ENCODE measurements at places on chromosomes 1 and 21.

- no peak for DNase-seq
Observed at GRCh38 chr21:39726133-39726532, 18.9 kb upstream of the IGSF5 start.

DNA sequence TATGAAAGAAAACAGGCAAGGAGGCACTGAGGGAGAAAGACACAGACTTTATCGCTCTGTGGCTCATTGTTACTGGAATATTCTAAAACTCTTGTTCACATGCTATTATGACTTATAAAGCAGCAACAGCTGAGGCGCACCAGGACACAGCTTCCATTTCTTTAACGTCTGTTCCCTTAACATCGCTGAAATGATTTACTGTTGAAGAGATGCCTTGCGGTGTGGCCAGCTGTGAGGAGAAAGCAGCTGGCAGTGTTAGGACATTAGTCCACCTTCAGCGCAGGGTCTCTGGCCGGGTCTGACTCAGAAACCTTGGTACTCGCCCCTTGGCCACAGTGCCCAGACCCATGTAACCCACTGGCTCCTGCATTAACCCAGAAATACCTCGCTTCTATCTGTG is 3.1 kb upstream of the PER3 start:
- no peak for DNase-seq

DNA sequence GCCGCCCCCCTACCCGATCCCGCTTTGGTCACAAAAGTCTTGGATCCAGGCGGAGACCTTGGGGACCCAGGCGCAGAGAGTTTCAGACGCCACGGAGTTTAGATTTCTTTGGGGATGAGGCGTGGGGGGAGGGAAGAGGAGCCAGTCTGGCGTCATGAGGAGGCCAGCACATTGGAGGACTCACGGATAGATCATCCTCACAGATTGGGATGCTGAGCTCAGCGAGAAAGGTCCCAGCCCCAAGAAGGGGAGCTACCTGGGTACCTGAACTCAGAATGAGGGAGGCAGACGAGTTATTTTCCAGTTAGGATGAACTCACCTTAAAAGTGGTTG is 393 bp downstream of the ELAPOR1 start:
- no peak for DNase-seq

DNA sequence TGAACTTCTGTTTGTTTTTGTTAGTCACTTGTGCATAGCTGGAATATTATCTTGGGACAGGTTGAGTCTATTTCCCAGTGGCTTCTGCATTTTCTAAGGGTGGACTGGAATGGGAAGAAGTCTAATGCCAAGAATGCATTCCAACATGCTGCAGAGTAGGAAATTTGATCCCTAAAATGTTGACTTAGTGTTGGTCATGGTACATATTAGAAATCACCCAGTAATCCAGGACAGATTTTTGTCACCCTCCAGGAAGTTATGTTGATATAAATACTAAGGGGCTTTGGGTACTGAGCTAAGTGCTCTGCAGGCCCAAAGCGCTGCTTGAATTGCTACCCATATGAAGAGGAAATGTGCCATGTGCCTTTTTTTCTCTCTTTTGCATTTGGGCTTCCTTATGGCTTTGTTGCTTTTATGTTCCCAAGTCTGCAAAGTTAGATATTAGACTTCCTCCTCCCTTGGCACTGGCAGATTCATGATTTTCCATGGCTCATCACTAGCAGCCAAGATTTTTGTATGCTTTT is 10.0 kb downstream of the ARID1A start:
- no peak for DNase-seq

- DNase-seq: no peak
Observed at GRCh38 chr1:116403496-116404136, 30.6 kb downstream of the ATP1A1 start.

GRCh38 chr1:24942789-24943188 is 12.7 kb upstream of the RUNX3 start:
- no peak for DNase-seq

DNA sequence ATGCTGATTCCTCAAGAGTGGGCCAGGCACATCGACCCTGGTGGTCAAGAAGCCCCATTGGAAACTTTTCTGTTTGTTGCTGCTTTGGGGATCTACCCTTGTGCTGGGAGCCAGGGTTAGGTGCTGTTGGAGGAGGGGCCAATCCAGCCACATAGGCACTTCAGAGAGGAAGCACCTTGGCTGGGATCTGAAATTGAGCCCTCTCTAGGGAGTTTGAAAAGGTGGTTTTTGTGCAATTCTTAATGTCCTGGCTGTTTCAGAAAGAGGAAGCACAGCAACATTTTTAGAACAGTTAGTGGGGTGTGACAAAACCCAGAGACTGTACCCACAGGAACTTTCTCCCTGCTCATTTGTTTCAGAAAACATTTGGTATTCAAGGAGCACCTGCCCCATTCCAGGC is 17.2 kb upstream of the BEND5 start:
- DNase-seq: no peak

GRCh38 chr1:61818992-61819391 is 76.7 kb downstream of the PATJ start:
- DNase-seq: no peak

DNA sequence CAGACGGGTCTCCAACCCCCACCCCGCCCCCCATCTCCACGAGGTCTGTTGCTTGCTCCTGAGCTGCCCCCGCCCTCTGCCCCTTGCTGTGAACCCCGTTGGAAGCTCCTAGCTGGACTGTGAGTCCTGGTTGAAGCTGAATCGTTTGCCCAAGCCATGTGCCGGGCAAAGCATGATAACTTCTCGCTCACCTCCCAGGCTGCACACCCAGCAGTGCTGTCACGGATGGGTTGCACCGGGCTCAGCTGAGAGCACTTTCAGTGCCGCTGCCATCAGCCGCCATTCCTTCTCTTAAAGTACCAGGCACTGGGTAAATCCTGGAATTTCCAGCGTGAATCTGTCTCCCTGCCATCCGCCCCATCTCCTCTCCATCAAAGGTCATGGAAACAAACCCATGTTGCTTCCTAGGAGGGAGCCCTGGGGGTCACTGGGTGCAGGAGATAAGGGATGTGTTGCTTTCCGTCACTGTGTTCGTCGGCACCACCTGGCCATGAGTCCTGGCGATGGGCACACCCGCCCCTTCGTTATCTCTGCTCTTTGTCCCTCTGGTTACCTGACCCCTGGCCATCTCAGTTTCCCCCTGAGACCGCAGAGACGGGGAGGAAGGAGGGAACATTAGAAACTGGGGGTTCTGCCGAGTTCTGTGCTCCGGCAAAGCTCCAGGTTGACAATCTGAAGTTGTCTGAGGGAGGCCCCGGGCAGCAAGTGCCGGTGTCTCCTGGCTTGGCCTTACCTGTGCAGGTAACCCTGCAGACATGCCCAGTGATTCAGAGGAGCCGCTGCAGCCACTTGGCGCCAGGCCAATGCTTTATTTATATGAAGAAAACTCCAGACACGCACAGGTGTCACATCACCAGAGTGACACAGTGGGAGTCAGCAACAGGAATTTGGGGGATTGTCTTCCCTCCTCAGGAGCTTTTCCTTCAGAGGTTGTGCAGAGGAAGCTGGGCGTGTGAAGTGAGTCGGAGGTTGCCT is 2.7 kb downstream of the PDE9A start:
- no peak for DNase-seq

DNA sequence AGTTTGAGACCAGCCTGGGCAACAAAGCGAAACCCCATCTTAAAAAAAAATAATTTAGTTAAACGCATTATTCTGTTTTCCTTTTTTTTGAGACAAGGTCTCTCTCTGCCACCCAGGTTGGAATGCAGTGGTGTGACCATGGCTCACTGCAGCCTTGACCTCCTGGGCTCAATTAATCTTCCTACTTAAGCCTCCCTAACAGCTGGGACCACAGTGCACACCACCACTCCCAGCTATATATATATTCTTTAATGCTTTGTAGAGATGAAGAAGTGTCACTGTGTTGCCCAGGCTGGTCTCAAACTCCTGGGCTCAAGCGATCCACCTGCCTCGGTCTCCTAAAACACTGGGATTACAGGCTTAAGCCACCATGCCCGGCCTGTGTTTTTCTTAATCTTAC is 7.7 kb upstream of the KLF17 start:
- DNase-seq: no peak

DNA sequence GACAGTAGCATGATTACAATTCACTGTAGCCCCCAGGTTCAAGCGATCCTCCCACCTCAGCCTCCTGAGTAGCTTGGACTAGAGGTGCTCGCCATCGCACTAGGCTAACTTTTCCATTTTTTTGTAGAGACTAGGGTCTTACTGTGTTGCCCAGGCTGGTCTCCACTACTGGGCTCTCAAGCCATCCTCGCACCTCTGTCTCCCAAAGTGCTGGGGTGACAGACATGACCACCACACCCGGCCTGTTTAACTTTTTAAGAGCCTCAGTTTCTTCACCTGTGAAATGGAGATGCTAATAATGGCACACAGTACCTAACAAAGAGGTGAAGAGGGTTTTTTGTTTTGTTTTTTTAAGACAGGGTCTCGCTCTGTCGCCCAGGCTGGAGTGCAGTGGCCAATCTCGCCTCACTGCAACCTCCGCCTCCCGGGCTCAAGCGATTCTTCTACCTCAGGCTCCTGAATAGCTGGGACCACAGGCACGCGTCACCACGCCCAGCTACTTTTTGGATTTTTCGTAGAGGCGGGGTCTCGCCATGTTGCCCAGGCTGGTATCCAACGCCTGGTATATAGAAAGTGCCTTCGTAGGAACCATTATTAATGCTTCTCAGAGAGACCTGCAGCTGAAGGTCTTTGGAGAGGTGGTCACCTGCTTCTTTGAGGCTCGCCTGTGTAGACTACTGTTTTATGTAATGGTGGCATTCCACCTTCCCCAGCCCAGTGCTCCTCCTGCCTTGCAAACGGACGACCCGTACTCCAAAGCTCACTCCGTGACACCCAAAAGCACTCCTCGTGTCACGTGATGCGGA is 567 bp downstream of the PMVK start:
- DNase-seq: no peak

DNA sequence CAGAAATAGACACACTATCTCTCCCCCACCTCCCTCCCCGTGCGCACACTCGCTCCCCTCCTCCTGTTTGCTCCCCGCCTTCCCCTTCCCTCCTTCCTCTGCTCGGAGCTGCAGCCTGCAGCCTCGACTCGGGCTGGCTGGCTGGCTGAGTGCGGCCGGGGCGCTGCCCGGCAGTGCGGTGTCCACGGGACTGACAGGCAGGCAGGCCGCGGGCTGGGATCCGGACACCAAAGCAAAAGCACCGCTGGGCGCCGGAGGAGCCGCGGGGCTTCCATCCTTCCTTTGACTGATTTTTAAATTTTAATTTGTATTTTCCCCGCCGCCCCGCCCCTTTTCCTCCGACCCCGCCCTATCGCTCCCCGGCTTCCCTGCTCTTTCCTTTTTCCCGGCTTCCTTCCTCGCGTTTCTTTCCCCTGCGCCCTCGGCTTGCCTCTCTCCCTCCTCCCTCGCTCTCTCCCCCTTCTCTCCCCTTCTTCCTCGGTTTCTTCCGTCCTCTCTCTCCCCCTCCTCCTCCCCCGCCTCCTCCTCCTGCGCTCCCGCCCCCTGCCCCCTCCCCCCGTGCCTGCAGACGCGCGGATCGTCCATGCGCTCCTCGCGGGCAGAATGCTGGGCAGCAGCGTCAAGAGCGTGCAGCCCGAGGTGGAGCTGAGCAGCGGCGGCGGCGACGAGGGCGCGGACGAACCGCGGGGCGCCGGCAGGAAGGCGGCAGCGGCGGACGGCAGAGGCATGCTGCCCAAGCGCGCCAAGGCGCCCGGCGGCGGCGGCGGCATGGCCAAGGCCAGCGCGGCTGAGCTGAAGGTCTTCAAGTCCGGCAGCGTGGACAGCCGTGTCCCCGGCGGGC is 109.4 kb downstream of the NAV1 start:
- no peak for DNase-seq

- no peak for DNase-seq
Observed at GRCh38 chr1:178023181-178023618, 53.3 kb upstream of the SEC16B start.

- DNase-seq: no peak
Observed at GRCh38 chr1:106780066-106780465, 276.4 kb upstream of the PRMT6 start.

- DNase-seq: no peak
Observed at GRCh38 chr1:237012788-237013383, 8.6 kb upstream of the MT1HL1 start.

DNA sequence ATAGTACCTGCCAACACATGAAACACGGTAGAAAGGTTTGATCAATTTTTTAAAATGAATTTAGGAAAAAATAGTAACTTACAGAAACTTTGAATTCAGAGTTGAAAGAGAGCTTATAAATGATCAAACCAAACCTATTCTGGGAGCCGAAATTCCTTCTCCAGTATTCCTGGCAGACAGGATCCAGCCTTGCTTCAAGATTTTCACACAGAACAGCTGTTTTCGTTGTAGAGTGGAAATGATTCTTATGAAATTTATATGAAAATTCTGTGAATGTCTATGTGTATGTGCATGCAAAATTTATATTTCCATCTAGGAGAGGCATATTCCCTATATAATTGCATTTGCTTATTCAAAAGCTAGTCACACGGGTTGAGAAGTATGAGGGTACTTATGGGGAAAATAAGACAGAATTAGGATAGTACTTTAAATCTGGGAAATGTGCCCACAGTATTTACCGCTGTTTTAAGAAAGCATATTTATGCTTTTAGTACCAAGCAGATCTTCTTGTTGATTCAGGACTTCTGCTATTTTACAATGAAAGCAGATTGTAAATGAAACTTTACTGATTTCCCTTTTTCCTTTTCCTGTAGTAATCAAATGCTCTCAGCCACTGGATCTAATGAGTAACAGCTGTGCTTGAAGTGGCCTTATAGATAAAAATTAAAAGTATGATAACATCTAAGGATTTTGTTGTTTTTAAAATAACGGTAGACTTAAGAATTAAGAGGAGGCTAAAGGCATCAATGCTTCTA is 30.4 kb downstream of the PRRX1 start:
- no peak for DNase-seq

DNA sequence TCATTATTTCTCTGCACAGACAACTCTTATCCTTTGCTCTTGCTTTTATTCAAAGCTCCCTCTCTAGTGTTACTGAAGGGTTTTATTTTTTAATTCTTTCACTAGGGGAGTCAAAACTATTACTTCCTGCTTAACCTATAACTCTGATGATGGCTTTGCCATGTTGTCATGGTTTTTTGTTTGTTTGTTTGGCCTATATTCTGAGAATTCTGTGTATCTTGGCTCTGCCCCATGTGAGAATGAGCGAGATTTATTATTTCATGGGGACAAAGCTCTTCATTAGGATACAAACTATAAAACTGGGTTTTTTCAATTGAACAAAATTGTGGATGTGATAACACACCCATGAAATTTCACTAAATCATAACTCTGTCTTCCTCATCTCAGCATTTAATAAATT is 190.5 kb upstream of the C1orf105 start:
- DNase-seq: no peak

DNA sequence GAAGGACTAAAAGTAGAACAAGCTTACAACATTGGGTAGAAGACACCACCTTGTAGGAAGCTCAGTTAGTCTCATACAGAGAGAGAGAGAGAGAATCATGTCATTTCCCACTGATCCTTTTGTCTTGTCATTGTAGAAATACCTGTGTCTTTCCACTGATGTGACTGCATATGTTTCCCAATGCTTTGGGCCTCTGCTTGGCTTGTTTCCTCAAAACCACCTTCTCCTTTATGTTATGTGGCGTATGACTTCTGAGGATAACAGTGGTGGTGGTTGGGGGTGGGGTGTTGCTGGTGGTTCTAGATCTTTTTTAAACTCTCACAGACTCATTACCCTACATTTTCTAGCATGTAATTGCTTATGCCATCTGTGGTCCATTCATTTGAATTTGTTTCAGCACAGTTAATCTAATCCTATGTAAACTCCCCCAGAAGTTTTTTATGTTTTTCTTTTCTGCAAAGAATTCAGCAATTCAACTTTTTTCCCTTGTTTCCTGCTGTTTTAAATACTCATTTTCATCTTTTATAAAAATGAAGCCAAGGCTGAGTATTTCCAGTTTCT is 9.3 kb downstream of the RGL1 start:
- no peak for DNase-seq

GRCh38 chr1:176517484-176517883 is 54.5 kb downstream of the PAPPA2 start:
- DNase-seq: peak; percentile 36
